ENCODE measurements at places on chromosomes 3 and 15.
A peak's percentile ranks its signal among the peaks of the same experiment; 100 is the strongest.

- DNase-seq, result no peak
Observed at GRCh38 chr3:167166594-167167253, 213.4 kb downstream of the ZBBX start.

DNA sequence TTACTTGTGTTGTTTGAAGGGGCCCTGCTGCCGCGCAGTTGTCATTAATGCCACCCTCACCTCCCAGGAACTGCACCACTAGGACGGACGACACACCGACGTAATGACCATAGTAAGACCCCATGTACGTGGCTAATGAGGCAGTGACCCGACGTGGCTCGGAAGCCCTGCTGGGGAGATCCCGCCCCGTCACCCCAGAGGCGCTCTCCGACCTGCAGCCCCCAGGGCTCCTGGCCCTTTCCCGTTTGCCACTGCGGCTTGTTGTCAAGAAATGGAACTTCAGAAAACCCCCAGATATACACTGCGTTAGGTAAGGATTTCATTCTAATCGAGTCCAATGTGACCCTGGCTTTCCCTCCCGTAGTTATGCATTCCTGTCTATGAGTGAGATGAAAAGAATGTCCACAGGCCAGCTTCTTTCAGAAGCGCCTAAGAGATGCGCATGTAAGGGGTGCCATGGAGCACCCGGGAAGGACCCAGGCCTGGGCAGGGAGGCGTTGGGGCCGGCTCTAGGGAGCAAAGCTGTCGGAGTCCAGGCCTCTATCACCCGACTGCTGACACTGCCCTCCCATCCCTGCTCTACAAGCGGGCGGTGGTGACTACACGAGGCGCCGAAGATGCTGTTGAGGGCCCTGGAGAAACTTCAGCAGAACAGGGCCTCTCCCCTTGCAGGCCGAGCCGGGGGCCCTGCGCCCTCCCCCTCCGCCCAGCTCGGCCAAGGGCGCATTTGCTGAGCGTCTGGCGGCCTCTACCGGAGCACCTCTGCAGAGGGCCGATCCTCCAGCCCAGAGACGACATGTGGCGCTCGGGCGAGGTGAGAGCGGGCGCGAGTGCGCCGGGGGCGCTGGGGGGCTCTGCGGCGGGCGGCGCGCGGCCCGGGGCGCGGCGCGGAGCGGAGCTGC is at the start of gene GABRA5:
GABRA5 (plus strand) TSS at position 765 of the 902 bp plus-strand sequence. CDS start 2,187 bp downstream, outside the sequence.
- no peak for DNase-seq

GRCh38 chr15:57358571-57358970 is 17.7 kb upstream of the CGNL1 start:
- DNase-seq, result no peak

- no peak for DNase-seq
Observed at GRCh38 chr3:11613851-11614487, 29.7 kb downstream of the VGLL4 start.

DNA sequence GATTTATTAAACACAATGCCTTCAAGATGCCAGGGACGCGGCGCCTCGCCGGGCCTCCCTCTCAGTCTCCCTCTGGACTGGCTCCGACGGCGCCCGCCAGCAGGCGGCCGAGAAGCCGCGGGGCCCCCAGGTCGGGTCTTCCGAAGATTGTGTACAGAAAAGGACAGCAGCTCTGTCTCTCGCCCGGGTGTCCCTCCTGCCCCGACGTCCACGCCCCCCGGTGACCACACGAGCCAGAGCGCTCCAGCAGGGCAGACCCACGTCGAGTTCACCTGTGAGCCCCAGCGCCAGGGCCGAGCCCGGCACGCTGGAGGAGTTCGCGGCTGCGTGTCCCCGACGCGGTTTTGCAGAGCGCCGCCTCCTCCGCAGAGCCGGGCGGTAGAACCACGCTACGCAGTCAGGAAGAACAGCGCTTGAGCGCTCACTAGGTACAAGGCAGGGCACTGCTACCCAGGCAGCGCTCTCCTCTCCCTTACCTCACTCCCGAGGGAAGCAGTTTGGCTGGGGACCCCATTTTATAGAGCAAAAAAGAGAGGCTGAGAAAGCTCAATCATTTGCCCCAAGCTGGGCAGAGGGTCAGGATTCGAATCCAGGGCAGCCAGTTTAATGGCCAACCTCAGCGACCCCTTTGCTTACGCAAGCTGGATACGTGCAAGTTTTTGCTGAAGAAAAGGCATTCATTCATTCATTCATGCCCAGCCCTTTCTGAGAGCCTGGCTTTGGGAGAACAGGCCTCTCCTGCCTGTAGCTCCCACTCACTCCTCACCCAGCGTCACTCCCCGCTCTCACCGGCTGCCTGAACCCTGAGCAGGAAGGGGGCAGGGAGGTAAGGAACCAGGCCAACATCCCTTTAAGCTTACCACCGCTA is 3.0 kb upstream of the TLE3 start:
- peak; percentile 56 for DNase-seq

DNA sequence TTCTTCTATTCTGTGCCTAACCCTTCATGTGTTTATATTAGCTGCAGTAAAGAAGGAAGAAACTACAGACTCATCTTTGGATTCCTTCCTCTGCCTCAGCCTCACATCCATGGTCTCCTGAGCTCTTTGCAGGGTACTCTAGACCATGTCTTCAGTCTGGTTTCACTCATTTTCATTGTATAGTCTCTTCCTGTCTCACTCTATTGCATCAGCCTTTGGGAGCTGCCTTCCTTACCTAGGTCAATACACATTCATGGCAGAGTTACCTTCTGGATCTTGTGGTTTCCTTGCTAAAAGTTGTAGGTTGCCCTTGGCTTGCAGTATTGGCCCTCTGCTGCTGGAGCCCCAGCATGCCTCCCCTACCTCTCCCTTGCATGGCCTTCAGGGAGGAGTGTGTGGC is 31.5 kb upstream of the SCAANT1 start:
- no peak for DNase-seq

GRCh38 chr3:101695779-101696372 is 9.4 kb upstream of the RPL24 start:
- DNase-seq, result no peak

DNA sequence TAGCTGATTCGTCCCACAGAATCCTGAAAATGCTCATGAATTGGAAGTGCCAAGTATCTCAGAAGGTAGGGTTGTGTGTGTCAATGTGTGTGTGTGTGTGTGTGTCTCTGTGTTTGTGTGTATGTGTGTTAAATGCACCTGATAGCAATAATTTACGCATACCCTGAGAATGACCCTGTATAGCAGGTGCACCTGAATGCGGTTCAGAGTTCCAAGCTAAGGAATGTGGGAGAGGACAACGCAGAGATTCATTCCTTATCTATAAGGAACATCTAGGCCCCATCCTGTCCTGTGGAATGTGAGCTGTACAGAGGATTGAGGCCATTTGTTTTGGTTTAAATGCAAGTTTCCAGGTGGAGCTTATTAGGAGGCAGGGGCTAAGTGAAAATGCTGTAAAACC is 49.1 kb upstream of the NEDD4 start:
- DNase-seq, result no peak

DNA sequence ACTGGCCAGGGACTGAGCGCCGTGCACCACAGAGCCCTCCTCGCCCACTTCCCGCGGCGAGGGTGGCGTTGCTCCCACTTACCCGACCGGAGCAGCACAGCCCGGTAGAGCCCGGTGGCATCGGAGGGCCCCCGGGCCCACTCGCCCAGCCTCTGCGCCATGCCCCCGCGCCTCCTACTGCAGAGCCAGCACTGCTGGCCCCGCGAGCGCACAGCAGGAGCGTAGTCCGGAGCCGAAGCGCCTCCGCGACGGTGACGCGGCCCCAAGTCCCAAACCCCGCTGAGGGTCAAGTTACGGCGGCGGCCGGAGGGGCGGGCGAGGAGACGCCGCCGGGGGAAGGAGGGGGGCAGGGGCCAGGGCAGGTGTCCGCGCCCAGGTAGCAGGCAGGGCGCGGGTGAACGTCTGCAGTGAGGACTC is 9.6 kb upstream of the FAM107A start:
- DNase-seq, result no peak

GRCh38 chr3:72344647-72345046 is 503.6 kb downstream of the SHQ1 start:
- DNase-seq, result no peak

- no peak for DNase-seq
Observed at GRCh38 chr3:57974796-57975388, 33.3 kb upstream of the FLNB start.

DNA sequence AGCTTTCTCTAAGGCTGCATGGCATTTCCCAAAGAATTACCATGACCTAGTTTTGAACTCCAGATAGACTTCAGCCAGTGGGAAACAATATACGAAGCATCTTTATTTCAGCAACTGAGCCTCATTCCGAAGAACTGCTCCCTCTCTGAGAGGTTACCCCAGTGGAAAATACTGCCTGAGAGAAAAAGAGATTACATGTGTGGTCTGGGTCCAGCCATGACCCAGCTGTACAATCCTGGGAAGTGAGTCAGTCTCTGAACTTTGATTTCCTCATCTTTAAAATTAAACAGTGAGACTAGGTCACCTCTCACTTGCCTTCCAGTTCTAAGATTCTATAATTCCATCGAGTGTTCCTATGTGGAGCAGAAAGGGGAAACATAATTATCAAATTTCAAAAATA is 42.4 kb downstream of the TNIK start:
- DNase-seq, result no peak

DNA sequence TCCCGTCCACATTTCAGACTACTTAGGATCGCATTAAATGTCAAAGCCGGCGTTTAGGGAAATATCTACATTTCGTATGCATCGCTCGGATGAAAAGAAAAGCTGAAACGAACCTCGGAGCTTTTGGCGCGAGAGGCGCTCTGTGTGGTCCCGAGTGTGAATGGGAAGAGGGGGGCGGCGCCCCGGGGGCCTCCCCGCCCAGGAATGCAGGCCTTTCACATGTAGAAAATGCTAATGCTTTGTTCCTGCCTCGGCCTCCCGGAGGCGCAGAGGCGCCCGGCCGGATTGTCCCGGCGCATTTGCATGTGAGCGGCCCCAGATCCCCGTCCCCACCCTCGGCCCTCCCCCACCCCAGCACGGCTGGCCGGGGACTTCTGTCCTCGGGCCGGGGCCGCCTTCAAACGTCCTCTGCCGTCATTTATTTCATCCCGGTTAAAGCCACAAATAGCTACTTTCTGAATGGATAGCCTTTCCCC is 37.0 kb upstream of the TRIM71 start:
- no peak for DNase-seq

DNA sequence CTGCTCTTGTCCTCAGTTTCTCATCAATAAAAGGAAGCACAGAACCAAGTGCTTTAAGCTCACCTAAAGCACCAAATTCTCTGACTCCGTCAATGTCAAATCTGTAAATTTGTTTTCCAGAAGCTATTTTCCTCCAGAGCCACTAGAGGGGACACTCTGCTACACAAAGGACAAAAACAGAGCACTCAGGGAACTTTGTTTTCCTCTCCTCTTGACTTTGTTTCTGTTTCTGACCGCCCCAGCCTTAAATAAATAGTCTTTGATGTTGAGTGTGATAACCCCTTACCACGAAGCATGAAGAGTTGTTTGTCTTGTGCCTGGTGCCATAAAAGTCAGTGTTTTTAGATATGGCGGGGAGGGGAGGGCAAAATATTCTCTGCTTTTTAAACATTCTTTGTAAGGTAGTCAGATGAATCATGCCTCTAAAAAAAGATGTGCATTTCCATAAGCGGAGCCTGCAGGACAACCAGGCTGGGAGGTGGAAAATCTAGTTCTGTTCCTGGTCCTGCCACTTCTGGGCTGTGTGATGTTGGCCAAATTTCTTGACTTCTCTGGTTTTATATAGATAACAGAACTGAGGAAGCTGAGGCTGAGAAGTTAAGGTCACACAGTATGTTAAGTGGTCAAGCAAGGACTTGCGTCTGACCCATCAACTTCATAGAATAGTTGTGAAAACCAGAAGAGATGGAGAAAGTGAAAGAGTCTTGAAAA is 7.3 kb upstream of the ZBTB38 start:
- DNase-seq, result no peak

DNA sequence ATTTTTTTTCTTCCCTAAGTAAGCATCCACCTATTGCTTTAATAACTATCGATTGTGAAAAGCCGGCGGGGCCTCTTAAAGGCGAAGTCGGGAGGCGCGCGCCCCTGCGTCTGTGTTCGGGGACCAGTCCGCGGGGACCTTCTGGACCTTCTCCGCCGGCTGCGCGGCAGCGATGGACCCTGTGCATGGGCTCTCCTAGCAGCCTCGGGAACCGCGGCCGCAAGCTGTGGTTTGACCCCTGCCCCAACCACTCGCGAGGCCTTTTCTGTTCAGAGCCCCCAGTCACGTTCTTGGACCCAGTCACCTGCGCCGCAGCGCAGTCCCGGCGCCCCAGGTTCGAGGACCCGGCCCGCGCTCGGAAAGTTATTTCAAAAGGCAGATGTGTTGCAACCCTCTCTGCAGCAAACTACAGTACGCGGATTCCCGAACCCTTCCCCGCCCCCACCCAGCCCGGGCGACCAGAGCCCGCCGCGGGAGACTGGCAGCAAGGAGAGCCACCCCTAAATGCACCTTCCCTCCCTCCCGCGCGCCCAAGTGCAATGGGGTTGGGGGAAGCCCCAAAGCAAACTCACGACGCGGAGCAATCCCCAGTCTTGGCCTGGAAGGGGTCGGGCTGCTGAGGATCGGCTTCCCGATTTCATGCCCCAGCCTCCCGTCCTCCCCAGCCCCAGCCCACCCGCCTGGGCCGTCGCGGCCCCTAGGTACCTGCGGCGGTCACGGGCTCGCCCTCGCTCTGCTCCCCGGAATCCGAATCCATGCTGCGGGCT is 684 bp downstream of the TNFAIP8L3 start:
- DNase-seq, result no peak

DNA sequence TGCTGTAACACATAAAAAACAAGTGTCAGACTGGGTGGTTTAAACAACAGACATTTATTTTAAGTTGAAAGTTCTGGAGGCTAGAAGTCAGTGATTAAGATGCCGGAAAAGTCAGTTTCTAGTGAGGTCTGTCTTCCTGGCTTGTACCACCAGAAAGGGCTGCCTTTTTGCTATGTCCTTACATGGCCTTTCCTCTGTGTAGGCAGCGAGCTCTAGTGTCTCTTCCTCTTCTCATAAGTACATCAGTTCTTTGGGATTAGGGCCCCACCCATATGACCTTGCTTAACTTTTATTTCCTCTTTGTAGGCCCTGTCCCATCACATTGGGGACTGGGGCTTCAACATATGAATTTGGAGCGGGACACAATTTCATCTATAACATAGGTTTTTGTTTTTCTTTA is 128.0 kb downstream of the BBX start:
- no peak for DNase-seq

DNA sequence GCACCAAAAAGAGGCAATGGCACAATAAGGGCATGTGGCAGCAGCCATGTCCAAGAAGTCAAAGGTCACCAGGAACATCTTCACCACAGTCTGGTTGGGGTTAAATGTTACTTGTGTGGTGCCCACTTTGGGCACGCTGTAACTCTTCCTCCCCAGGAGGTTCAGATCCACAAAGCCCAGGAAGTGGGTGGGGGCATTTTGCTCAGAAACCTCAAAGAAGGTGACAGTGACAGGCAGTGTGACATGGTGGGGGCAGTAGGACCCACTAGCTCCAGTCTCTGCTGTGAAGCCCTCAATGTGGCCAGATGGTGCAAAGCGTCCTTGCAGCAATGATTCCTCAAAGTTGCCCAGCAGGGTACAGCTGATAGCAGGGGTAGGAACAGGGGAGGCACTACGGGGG is 5.8 kb downstream of the ZNF80 start:
- peak; percentile 39 for DNase-seq
